ENCODE measurements at places on chromosomes 4 and X.

GRCh38 chr4:122500852-122501501 is 44.5 kb upstream of the IL2 start:
- no peak for DNase-seq

- DNase-seq: no peak
Measured at GRCh38 chr4:56371426-56372220, 15.7 kb downstream of the AASDH start.

DNA sequence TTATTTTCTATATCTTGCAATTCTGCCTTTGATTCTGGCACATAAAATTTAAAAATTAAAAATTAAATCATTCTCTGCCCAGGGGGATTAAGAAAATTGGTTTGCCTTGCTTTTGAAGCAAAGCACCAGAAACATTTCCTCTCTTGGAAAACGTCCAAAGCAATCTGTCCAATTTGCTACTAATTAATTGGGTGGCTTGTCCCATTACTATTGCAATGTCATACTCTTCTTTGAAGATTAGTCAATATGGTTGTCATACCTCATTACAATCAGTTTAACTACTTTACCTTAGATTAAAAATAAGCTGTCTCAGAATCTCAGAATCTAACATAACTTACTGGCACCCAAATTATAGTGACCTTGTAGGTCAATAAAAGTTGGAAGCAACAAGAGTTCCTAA is 208.8 kb downstream of the TMA16 start:
- no peak for DNase-seq

GRCh38 chr4:101027721-101028120 is 319.6 kb downstream of the PPP3CA start:
- no peak for DNase-seq

- DNase-seq: no peak
Measured at GRCh38 chr4:63986253-63986652, 423.0 kb downstream of the TECRL start.

- no peak for DNase-seq
Measured at GRCh38 chrX:116413273-116413672, 23.1 kb upstream of the SLC6A14 start.

DNA sequence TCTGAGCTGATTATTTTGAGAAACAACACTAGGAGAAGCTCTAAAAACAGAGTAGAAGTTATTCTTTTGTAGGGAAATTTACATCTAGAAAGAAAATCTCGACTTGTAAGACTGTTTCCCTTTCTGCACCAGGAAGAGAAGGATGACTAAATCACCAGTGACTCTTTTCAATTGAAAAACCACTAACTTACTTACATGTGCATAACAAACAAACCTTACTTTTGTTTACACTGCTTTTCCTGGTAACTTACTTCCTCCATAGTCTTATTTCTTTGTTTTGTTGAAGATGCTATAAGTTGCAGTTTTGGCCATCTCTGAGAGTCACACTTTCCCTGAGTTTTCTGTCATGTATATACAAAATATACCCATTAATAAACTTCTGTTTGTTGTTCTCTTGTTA is 293.6 kb upstream of the FAT4 start:
- DNase-seq: no peak

- DNase-seq: no peak
Measured at GRCh38 chr4:170949084-170949483, 859.3 kb upstream of the AADAT start.

DNA sequence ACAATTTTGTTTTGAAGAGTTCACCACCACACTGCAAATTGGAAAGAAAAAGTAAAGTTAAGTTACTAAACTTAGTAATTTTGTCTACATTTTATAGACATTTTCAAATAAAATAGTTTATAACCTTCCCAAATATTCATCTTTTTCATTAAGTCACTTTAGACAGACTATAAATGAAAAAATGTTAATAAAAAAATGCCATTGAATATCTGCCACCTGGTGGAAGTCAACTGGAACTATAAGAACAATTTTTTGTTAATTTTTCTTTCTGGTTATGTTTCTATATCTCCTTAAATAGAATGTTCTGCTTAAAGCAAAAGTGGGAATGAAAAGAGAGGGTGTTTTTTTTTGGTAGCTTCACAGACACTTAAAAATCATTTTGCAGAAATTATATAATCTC is 534.4 kb upstream of the PCDH10 start:
- peak; percentile 6 for DNase-seq

- no peak for DNase-seq
Measured at GRCh38 chr4:14752341-14753046, 249.8 kb upstream of the CPEB2 start.

DNA sequence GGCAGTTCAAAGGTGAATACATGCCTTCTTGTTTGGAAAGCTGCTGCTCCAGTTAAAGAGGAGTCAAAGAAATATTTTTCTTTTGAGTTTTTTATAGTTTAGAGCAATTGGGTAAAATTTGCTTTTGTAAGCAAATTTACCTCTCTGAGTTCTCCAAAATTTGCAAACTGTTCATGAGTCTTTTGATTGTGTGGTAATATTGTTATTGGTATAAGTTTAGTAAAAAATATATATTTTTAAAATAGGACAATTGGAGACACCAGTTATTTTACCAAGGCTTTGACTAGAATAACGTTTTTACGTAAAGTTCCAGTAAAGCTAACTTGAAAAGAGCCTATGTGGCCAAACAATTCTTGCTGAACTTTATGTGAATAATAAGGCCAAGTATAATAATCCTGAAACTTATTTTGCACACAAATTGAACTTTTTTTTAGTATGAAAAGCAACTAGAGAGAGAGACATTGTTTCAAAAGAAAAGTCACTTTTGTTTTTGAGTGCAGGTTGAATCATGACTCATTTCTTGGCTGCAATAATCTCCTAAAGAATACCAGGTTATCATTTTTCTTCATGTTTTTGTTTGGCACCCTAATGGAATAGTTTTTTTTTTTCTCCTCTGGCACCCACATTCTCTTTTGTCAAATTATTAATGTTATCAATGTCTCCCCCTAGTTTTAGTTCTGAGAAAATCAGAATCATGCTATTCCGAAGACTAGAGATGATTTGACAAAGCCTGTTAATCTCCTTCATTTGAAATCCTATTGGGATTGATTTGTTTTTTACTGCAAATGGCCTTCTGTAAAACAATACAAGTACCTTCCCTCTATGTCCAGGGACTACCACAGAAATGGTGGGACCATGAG is 57.1 kb downstream of the UGT2B10 start:
- DNase-seq: peak; percentile 3

DNA sequence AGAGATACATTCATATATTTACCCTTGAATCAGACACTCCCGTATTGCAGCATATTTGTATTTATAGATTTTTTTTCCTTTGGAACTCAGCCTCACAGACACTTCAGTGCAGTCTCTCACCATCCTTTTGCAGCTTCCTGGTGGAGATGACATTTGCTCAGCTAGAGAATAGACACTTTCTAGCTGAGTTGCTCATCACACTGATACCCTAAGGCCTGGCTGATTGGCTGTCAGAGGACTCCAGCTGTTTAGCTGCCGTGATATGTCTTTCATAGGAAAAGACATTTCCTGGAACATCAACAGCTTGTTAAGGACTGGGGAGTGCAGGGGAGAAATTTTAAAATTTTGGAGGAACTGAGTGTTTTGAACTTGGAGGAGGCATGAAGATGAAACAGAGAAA is 429.6 kb downstream of the SMARCA1 start:
- no peak for DNase-seq

DNA sequence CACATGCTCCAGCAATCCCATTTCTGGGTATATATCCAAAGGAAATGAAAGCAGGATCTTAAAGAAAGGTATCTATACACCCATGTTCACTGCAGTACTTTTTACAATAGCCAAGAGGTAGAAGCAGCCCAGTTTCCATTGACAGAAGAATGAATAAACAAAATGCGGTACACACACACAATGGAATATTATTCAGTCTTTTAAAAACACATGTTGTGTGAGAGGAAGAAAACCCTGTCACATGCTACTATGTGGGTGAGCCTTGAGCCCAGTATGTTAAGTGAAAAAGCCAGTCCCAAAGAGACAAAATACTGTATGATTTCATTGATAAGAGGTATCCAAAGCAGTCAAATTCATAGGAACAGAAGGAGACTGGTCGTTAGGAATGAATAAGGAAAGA is 6.3 kb downstream of the ANXA3 start:
- no peak for DNase-seq

- DNase-seq: no peak
Measured at GRCh38 chr4:31598639-31599038, 878.5 kb downstream of the PCDH7 start.

DNA sequence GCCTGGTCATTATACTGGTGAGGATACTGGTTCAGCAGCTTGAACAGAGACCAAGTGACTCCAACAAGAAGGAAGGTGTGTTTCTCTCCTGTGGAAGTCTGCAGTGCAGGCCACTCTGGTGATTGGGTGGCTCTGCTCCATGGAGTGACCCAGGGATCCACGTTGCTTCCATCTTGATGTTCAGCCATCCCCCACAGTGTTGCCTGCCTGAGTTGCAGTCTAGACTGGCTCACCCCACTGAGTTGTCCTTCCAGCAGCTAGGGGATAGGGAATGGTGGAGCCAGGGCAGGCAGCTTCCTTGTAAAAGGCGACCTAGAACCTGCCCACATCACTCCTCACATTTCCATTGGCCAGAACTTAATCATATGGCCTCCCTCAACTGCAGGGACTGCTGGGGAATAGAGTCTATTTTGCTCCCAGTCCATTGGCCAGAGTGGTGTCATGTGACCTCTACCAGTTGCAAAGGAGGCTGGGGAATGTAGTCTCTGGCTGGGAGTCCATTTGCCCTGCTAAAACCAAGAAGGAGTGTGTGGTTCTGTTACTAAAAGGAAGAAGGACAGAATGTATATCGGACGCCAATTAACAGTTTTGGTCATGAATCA is 8.0 kb downstream of the MAN2B2 start:
- peak; percentile 30 for DNase-seq

DNA sequence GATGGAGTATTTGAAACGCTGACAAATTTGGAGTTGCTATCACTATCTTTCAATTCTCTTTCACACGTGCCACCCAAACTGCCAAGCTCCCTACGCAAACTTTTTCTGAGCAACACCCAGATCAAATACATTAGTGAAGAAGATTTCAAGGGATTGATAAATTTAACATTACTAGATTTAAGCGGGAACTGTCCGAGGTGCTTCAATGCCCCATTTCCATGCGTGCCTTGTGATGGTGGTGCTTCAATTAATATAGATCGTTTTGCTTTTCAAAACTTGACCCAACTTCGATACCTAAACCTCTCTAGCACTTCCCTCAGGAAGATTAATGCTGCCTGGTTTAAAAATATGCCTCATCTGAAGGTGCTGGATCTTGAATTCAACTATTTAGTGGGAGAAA is 13.2 kb downstream of the TLR8 start:
- DNase-seq: no peak

DNA sequence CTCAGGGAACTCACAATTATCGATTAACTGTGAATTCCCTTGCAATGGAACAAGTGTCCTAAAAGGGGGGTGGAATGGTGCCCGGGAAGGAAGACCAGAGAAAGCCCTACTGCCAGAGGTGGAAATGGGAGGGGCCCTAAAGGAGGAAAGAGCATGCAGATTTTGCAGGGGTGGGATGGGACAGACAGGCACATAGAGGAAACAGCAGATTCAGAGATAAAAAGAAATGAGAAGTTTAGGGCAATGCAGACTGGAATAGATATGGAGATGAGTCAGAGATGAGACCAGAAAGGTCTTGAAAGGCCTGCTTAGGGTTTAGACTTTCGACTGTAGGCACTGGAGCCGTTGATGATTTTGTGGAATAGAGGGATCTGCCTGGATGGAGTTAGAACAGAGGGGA is 57.4 kb upstream of the PITX2 start:
- no peak for DNase-seq

DNA sequence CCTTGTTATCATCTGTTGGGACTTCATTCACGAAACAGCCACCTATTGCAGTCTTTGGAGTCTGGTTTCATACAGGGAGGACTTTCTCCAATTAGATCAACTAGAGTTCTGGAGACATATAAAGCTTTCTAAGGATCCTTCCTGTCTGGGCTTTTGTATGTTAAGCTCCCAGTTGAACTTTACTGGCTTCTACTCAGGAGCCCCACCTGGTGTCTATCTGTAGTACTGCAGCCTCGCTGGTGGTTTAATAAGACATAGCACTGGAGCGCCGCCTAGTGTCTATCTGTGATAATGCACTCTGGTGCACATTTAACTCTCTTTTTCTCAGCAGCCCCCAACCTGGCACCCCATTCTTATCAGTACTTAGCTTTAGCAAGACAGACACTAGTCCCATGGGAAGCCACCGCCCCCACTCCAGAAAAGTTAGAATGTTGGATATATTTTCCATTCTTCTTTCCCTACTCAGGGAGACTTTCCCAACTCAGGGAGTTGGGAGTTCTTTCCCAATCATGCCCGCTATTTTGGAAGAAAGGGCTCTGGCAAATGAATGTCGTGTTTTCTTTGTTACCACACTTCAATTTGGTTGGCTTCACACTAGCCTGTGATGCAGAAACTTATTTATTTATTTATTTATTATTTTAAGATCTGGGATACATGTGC is 36.9 kb upstream of the SYTL4 start:
- peak; percentile 65 for DNase-seq

- DNase-seq: no peak
Measured at GRCh38 chrX:12984603-12985319, 9.9 kb downstream of the TMSB4X start.

GRCh38 chrX:67334323-67334722 is 209.5 kb upstream of the AR start:
- DNase-seq: no peak

DNA sequence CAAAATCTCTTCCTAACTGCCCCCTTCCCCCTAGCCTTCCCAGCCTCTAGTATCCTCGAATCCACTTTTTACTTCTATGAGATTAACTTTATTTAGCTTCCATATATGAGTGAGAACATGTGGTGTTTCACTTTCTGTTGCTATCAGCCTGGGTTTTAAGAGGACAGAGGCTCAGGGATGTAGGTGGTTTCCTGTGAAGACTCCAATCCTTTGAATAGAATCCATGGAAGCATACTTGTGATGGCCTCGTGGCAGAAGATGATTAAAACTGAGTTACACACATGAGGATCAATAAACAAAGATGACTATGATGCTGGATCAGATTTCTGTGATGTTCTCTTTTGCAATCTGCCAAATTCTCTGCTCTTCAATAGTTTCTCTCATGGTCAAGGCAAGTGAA is 29.8 kb downstream of the CD99L2 start:
- no peak for DNase-seq

DNA sequence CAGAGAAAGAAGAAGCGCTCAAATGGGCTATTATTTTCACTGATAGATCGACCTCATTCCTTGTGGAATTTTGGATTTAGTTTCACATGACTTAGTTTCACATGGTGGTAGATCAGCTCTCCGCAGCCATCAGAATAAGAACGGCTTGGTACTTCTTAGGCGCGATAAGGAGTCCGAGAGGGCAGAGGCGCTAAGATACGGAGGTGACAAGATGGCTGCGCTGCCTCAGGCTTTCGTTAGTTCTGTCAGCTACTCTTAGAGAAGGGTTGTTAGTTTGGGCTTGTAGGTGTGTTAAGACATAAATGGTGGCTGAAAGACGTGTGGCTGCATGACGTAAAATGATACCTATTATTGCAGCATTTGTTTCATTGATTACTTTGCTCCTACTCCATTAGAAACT is 169.1 kb downstream of the UNC5C start:
- DNase-seq: no peak

DNA sequence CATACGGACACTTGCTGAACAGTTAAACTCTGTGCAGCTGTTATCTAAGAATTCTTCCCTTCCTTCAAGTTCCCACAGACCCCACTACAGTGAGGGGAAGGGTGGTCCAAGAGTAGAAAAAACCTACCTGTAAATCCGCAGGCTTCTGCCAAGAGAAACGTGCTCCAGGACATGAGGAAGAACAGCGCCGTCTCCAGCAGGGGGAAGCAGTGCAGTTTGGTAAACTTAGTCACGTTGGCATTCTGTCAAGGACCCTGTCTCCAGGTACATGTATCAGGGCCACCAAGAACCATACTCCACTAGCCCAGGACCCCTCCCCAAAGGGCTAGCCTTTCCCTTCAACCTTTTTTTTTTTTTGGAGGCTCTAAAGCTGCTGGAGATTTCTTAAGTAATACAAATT is 79.9 kb downstream of the CHST7 start:
- DNase-seq: peak; percentile 1
